ENCODE measurements at places on chromosomes 5 and 9.

GRCh38 chr5:111280282-111280951 lies 56.2 kb downstream of the CAMK4 start:
- DNase-seq: no peak

- DNase-seq: no peak
These were observed 3.8 kb downstream of the ACTBL2 start for GRCh38 chr5:57478826-57479225.

- no peak for DNase-seq
These were observed 28.5 kb upstream of the CORO2A start for GRCh38 chr9:98220911-98221310.

DNA sequence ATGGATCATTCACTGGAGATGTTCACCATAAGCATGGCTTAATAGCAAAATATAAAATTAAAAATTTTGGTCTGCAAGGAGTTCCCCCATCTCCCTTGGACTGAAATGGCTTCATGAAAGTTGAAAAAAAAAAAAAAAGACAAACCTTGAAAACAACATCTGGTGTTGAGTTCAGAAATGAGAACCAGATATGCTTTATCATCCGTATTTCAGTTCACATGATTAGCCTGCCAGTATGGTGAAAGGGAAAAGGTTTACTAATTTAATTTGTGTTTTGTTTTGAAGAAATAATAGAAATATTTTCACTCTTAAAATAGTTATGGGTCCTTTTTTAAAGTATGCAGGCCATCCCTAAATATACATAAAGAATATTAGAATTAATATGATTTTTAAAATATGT lies 67.8 kb downstream of the TMEM167A start:
- no peak for DNase-seq

DNA sequence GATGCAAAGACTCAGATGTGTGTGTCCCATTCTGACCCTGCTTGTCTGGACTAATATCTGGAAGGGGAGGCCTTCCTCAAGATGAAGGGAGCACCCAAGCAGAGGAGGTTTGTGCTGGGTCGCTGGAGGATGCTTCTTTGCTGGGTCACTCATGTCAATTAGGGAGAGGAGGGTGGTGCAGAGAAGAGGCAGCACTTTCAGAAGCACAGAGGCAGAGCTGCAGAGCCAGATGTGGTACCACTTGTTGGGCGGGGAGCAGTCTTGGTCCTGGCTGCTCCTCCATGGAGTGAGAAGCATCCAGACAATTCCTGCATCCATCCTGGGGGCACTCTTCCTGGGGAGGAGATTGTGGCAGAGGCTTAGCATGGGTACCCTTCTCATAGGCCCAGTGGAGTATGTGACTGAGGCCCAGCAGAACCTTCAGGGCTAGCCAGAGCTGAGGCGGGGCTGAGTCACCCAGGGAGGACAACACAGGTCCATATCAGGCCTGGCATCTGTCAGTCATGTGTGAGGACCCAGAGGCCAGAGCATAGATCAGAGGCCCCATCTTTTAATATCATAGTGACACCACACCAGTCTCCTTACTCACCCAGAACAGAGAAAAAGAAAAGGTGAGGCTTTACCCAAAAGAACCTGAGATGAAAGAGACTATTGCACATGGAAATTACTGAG lies 59.8 kb downstream of the TNFSF15 start:
- DNase-seq: no peak

DNA sequence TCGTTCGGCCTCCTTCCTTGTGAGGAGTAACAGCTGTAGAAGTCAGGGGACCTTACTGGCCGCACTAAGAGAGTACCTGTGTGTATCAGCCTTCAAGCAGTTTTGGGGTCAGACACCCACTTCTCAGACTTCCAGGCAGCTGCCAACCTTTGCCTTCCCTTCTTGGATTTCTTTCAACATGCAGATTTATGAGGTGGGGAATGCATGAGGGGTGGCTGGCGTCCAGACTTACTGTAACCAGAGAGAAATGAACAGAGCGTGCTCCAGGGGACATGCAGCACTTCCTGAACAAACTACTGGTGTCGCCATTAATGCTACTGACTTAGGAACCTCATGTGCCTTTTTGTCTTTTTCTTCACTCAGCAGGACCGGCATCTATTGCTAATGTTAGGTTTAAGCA lies 46.7 kb downstream of the INSYN2B start:
- DNase-seq: no peak

DNA sequence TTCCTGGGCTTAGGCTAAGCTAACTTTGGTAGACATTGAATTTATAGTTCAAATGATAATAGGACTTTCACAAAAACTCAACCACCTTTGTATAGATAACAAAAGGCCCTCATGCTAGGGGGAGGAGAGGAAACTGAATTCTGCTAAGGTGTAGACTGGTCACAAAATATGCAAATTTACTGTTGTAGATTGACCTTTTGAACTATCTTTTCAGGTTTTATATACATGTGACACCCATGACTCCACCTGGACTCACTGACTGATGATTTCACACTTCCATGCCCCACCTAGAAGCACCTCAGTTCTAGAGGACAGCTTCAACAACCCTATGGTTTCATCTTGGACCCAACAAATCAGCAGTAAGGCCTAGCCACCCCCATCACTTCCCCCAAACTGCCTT lies 165.7 kb downstream of the CEMIP2 start:
- no peak for DNase-seq

- no peak for DNase-seq
These were observed 18.9 kb downstream of the TTC23L start for GRCh38 chr5:34857894-34858293.

GRCh38 chr5:150061538-150061995 lies 24.8 kb downstream of the CSF1R start:
- no peak for DNase-seq

- no peak for DNase-seq
These were observed 3.2 kb upstream of the MAMDC2 start for GRCh38 chr9:70040376-70040903.

All from left ventricle myocardium inferior (tissue), 1 donor.